ENCODE measurements at places on chromosomes 3 and 15. TPM values are rescaled to one million over a fixed set of nuclear protein-coding genes. Genes with fewer than 3 reads are reported as not detected.
A peak's percentile ranks its signal among the peaks of the same experiment; 100 is the strongest.

DNA sequence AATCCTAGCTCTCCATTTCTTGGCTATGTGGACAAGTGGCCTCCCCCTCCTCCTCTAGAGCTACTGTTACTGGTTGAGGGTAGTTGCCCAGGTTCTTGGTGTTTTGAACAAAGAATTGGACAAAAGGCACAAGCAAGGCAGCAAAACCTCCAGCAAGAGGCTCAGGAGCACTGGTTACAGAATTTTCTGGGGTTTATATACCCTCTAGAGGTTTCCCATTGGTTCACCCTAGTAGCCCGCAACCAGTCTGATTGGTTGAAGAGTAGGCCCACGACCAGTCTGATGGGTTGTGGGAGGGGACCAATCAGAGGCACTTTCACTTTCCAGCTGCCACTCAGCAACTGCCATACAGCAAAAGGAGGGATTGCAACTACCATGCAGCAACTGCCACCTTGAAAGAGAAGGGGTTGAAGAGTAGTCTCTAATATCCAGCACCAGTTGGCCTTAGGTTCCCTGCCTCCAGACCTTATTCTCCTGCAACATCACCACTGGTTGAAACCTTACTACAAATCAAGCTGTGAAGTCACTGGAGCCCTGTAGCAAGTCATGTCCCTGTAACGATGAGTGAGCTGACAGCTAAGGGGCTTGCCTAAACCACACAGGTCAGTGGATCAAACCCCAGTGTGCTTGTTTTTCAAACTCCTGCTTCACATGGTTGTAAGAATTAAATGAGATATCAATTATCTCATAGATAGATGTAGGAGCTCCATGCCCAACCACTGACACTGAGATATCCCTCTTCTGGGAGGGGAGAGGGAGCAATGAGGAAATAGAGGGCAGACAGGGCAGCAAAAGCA lies 2.9 kb upstream of the C15orf39 start:
- H3K36me3 ChIP-seq = peaks cover 4% of the 10 kb centered on the region
- no peak overlapping the region for H3K4me3 ChIP-seq
- H3K27ac ChIP-seq = no peak overlapping the region
- peaks cover 3% of the 10 kb centered on the region for H3K27me3 ChIP-seq
- peaks cover 30% of the 10 kb centered on the region for H3K4me1 ChIP-seq
- peak; percentile 55 for DNase-seq

The ASB14 gene
- total RNA-seq = not detected

The PSMA4 gene
- 256 TPM for total RNA-seq

- DNase-seq = no peak
- H3K27ac ChIP-seq = no peak overlapping the region
- no peak overlapping the region for H3K4me3 ChIP-seq
- H3K4me1 ChIP-seq = no peaks in the 10 kb centered on the region
These were observed 49.2 kb downstream of the KCNMB2 start for GRCh38 chr3:178585454-178585853.

DNA sequence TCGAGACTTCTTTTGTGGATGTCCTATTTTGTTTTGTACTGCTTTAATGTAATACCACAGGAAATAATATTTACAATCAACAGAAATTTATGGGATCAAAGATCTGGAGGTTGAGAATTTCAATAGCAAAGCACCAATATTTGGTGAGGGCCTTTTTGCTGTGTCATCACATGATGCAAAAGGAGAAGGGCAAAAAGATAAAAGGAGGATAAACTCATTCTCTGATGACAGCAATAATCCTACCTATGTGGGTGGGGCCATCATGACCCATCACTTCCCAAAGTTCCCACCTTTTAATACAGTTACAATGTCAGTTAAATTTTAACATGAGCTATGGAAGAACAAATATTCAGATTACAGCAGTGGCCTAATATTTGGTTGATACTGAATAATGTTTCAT lies 832.9 kb downstream of the OTOL1 start:
- no peak overlapping the region for H3K4me3 ChIP-seq
- no peak overlapping the region for H3K27ac ChIP-seq
- no peak for DNase-seq
- H3K27me3 ChIP-seq = no peaks in the 10 kb centered on the region

GRCh38 chr3:90129730-90130129 lies 1022.3 kb downstream of the EPHA3 start:
- no peak overlapping the region for H3K27ac ChIP-seq
- no peaks in the 10 kb centered on the region for H3K36me3 ChIP-seq
- no peak for DNase-seq
- no peak overlapping the region for H3K4me3 ChIP-seq
- no peaks in the 10 kb centered on the region for H3K27me3 ChIP-seq
- H3K4me1 ChIP-seq = no peaks in the 10 kb centered on the region

- no peak overlapping the region for H3K4me3 ChIP-seq
- no peaks in the 10 kb centered on the region for H3K4me1 ChIP-seq
- peaks cover 2% of the 10 kb centered on the region for H3K27me3 ChIP-seq
- H3K27ac ChIP-seq = no peak overlapping the region
- H3K36me3 ChIP-seq = no peaks in the 10 kb centered on the region
These were observed 40.5 kb downstream of the TGM4 start for GRCh38 chr3:44914936-44915335.

DNA sequence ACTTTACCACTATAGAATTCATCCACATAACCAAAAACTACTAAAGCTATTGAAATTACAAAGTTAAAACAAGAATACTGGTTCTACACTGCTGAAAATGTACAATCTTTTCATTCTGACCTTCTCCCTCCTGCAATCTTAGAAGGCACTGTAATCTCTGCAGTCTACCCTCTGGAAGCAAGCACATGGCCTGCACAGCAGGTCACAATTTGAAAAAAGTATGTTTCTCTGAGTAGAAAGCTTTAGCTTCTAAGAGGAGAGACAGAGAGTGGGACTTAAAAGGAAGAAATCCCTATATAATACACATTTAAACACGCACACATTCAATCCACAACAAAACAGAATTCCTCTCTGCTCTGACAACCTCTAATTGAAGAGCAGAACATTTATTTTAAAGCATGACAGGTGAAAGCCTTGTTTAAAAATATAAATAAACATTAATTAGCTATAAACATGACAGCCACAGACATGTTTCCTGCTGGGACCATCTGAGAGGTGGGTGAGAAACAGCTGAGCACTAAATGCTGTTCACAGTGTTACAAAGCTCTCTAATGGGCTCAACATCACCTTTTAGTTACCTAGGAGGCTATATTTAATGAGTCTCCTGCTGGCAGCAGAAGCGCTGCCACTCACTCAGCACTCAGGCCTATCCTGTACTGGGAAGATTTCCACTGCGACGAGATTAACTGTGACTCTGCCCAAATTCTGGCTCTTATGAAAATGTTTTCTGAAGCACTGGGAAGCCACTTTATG lies 447.4 kb downstream of the AGBL1 start:
- H3K36me3 ChIP-seq = no peaks in the 10 kb centered on the region
- no peak overlapping the region for H3K4me3 ChIP-seq
- no peaks in the 10 kb centered on the region for H3K4me1 ChIP-seq

DNA sequence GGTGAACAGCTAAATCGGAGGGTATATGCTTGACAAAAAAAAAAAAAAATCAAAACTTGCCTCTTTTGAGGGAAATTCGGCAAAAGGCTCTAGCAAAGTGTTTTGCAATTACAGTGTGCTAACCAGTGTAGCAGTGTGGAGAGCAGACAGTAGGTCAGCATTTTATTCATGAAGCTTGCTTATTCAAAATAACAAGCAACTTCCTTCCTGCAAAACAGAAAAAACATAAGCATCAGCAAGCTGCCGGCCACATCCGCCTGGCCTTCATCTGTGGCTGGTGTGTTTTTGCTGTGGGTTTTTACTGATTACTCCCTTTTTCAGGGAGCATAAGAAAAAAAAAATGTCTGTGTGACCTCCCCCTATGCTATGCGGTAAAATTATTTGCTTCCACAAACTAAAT lies 434.1 kb downstream of the OCA2 start:
- H3K4me3 ChIP-seq = no peak overlapping the region
- H3K4me1 ChIP-seq = no peaks in the 10 kb centered on the region
- no peaks in the 10 kb centered on the region for H3K27me3 ChIP-seq
- H3K36me3 ChIP-seq = no peaks in the 10 kb centered on the region
- H3K27ac ChIP-seq = no peak overlapping the region

DNA sequence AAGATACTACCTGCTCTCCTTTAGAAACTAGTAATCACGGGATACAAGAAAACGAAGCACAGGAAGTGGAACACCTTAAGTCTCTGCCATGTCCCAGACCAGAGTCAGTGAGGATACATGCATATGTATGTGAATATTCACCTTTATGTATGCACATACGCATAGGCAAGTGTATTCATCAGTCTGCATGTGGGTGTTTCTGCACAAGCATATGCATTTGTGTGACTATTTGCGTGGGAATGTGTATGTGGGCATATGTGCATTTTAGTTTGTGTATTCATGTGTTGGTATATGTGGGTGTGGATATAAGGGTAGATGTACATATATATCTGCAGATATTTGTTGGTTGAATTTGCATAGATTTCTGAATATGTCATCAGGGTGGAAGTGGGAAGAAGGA lies 889.7 kb downstream of the AGBL1 start:
- H3K36me3 ChIP-seq = no peaks in the 10 kb centered on the region
- H3K27ac ChIP-seq = no peak overlapping the region
- H3K4me3 ChIP-seq = no peak overlapping the region
- H3K4me1 ChIP-seq = no peaks in the 10 kb centered on the region
- no peaks in the 10 kb centered on the region for H3K27me3 ChIP-seq

The STXBP5L gene
- not detected for total RNA-seq

The BNC1 gene
- not detected for total RNA-seq

The AQP9 gene
- total RNA-seq = not detected

DNA sequence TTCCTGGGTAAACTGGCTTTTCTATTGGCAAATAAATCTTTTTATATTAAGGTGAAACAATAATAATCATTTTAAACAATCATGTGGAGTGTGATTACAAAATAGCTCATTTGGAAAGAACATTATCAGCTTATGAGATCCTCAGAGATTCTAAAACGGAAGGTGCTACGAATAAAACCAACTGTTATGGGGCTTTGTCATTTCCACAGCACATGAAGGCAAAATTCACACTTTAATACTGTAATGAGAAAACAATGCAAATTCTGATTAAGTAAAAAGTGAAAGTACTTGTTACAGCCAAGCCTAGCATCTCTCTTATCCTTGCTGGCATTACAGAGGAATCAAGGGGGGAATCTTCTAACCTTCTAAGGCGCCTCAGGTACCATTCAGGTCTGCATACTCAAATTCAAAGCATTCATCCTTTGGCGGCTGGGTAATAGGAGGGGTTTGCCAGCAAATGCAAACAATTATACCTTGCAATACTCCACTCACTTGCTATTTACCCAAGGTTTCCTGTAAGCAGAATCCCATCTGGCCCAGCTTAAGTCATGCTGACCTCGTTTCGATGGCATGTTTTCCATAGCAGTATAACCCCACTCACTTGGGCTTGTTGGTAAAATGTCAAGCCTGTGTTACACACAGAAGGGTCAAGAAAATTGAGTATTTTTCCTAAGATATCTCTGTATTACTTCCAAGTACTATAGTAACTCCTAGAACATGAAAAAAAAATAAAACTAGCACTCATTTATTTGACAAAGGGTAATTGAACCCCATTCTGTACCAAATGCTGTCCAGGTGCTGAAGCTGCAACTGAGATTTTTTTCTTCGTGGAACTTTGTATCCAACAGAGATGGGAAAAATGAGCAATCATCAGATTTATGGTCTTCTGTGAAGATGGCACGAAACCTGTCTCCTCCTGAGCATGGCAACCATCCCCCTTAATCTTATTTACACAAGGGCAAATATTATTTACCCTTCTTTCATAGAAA lies 183.7 kb upstream of the LMCD1 start:
- H3K27me3 ChIP-seq = no peaks in the 10 kb centered on the region
- H3K27ac ChIP-seq = no peak overlapping the region
- no peaks in the 10 kb centered on the region for H3K4me1 ChIP-seq

GRCh38 chr3:12753275-12754028 lies 5.6 kb downstream of the TMEM40 start:
- peaks cover 6% of the 10 kb centered on the region for H3K27me3 ChIP-seq
- no peak overlapping the region for H3K27ac ChIP-seq
- DNase-seq = no peak

The MUSTN1 gene
- not detected for total RNA-seq

- no peaks in the 10 kb centered on the region for H3K4me1 ChIP-seq
- no peaks in the 10 kb centered on the region for H3K36me3 ChIP-seq
- no peaks in the 10 kb centered on the region for H3K27me3 ChIP-seq
- H3K27ac ChIP-seq = no peak overlapping the region
These were observed 150.9 kb downstream of the TPRA1 start for GRCh38 chr3:127439621-127440020.

GRCh38 chr3:149306751-149307434 lies 26.5 kb downstream of the TM4SF18 start:
- no peak overlapping the region for H3K4me3 ChIP-seq
- peaks cover 16% of the 10 kb centered on the region for H3K27me3 ChIP-seq
- H3K4me1 ChIP-seq = no peaks in the 10 kb centered on the region
- H3K27ac ChIP-seq = no peak overlapping the region
- no peak for DNase-seq

The PARL gene
- 80.0 TPM for total RNA-seq

The EXD1 gene
- not detected for total RNA-seq

The NXPE3 gene
- total RNA-seq = 21.6 TPM

DNA sequence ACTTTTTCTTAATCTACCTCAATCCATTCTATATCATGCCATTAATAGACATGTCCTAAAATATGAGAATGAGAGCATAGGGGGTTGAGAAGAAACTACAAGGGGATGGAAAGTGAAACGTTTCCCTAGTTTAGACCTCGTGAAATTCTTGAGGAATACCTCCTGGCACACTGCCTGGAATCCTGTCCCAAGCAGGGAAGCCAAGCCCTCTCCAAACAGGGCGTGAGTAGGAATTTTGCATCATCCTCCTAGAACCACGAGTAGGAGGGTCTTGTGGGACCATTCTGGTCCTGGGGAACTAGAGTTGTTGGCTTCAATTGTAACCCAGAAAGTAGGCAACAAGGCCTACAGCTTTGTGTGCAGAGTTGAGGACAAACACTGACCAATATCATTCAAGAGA lies 19.6 kb upstream of the C3orf80 start:
- no peaks in the 10 kb centered on the region for H3K4me1 ChIP-seq
- no peak overlapping the region for H3K4me3 ChIP-seq
- no peak overlapping the region for H3K27ac ChIP-seq
- no peak for DNase-seq
- H3K27me3 ChIP-seq = peaks cover 6% of the 10 kb centered on the region
- no peaks in the 10 kb centered on the region for H3K36me3 ChIP-seq

The AHSG gene
- total RNA-seq = not detected

DNA sequence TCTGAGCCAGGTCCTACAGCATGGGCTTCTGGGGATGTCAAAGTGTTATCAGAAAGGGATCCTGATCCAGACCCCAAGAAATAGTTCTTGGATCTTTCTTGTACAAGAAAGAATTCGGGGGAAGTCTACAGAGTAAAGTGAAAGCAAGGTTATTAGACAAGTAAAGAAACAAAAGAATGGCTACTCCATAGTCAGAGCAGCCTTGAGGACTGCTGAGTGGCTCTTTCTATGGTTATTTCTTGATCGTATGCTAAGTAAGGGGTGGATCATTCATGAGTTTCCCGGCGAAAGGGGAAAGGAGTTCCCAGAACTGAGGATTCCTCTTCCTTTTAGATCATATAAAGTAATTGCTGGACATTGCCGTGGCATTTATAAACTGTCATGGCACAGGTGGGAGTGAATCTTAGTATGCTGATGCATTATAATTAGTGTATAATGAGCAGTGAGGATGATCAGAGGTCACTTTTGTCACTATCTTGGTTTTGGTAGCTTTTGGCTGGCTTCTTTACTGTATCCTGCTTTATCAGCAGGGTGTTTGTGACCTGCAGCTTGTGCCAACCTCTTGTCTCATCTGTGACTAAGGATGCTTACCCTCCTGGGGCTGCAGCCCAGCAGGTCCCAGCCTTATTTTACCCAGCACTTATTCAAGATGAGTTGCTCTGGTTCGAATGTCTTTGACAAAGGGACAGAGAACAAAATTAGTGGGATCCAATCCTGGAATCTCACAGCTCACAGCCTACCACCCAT lies 41.0 kb downstream of the CRYGS start:
- no peaks in the 10 kb centered on the region for H3K36me3 ChIP-seq
- H3K4me3 ChIP-seq = no peak overlapping the region
- no peaks in the 10 kb centered on the region for H3K27me3 ChIP-seq
- DNase-seq = no peak
- H3K4me1 ChIP-seq = peaks cover 15% of the 10 kb centered on the region
- H3K27ac ChIP-seq = no peak overlapping the region

The TTBK2 gene
- total RNA-seq = 11.9 TPM
